NCI-H1048 (cell line): ENCODE measurements at places on chromosomes 3 and 15.

DNA sequence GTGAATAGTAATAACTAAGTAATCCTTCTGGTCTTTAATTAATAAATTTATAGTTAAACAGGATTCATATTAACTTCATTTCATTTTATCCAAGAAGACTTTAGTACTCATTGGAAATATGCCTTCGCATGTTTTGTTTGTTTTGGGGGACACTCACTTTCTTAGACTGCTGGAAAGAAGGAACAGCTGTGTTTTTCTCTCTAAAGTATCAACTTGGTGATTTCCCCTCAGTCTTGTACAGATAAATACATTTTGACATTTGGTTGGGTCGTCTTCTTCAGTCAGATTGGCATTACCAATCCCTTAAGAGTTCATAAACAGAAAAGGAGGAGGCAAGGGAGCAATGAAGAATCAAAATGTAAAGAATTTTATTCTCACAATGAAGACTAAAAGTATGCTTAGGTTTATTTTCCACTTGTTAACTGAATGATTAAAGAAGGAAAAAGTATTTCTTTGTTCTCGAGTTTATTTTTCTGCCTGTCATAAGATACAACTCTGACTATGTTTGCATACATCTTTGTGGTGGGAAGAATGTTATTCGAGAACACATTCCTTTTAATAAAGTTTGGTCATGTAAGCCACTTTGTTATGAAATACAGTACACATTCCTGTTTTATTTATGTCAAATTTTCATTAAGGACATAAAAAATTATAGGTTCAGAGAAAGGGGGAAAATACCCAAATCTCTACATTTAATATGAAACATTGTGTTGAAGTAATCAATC is 140.2 kb downstream of the GMNC start:
- DNase-seq = no peak

DNA sequence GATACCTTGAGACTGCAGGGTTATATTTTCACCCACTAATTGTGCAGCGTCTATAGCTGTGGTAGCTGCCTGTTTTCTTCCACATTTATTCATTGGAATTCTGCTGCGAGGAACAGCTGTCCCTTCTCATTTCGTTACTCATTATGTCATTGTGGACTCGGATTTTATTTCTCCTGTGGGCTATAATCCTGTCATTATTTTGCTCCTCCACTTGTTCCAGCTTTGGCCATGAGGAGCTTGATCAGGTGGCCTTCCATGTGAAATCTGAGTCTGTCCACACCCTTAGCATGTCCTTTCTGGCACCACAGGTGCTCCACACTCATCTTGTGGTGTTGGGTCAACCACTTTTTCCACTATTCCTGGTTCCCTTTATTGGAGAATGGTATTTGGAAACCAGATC is 14.8 kb downstream of the LYSMD4 start:
- DNase-seq = no peak

DNA sequence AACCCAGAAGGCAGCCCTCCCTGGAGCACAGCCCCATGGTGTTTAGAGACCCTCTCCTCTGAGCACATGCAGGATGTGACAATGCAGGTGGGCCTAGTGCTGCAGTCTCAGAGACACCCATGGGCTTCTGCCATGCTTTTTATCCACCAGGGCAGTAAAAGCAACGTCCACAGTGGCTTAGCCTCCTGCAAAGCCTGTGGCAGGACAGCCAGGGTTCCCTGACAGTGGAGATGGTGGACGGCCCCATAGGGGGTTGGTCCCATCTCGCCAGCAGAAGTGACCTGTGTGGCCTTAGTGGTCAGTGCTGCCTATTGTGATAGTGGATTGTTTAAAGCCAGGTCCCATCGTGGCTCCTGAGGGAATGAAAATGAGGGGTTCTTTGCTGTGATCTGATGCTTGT is 46.6 kb downstream of the APBA2 start:
- DNase-seq = no peak

GRCh38 chr15:68380456-68380855 is 51.5 kb downstream of the ITGA11 start:
- DNase-seq = no peak

DNA sequence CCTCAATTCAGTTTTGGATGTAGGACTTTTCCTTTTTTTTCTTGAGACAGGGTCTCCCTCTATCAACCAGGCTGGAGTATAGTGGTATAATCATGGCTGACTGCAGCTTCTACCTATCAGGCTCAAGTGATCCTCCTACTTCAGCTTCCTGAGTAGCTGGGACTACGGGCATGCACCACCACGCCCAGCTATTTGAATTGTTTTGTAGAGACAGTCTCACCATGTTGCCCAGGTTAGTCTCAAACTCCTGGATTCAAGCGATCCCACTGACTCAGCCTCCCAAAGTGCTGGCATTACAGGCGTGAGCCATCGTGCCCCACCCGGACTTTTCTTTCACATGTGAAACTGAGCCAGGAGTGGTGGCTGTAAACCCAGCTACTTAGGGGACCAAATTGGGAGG is 3.5 kb downstream of the RNU5B-1 start:
- DNase-seq = no peak

- DNase-seq = no peak
Measured at GRCh38 chr3:134601539-134602439, 49.0 kb downstream of the KY start.

GRCh38 chr3:195003893-195004289 is 267.1 kb downstream of the XXYLT1 start:
- no peak for DNase-seq

- DNase-seq = no peak
Measured at GRCh38 chr3:58237941-58238681, 519 bp downstream of the ABHD6 start.

DNA sequence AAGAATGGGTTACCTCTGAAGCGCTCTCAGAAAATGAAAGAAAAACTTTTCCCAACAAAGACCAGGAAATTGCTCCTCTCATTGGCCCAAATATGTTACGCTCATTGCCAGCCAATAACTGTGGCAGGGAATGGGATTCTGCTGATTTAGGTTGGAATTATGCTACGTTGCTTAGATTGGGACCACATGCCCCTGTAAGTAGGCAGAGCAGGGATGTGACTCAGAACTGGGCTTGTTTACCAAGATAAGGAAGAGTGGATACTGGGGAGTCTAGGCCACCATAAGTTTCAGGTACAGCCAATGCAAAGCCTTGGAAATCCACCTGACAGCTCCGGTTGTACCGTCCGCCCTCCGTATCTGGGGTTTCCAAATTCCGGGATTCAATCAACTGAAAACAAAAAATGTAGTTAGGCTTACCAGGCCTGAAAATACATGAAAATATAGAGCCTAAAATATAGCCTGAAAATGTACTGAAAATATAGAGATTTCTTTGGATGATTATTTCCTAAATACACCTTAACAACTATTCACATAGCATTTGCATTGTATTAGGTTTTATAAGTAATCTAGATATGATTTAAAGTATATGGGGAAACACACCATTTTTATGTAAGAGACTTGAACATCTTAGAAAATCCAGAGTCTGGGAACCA is 1.5 kb upstream of the TCF12 start:
- no peak for DNase-seq

- DNase-seq = no peak
Measured at GRCh38 chr15:70566047-70566835, 197.1 kb downstream of the UACA start.

DNA sequence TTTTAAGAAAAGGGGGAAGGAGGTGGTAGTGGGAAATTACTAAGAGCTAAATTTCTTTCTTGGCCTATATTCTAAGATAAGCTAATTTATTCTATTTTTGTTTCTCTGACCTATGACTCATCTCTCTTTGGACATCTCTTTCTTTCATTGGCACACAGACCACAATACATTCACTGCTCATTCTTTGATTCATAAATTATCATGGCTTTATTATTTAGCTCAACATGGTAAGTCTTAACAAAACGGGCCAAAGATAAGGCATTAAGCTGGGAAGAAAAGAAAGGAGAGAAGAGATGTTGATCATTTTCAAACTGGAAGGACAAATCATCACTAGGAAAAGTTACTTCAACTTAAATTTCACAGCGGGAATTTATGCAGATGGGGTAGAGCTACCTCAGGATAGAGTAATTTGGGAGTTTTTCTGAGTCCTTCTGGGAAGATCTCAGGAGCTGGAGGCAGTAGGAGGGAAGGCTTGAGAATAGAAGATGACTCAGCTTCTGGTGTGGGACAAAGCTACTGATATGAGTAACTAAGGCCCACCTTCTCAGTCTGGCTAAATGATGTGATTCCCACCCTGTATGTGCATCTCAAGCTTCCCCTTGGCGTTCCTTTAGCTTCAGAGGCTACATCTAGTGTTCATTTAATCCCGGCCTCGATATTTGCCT is 7.5 kb upstream of the ALCAM start:
- no peak for DNase-seq

GRCh38 chr3:196987022-196987421 is 18.4 kb upstream of the PIGZ start:
- DNase-seq = no peak
